A549 treated with GW870086 at 1 μM for 4 hours (cell line): ENCODE measurements at places on chromosomes 5 and 9. TPM values are rescaled to one million over a fixed set of nuclear protein-coding genes. Genes with fewer than 3 reads are reported as not detected.

The TAL2 gene
- total RNA-seq: 0.30 TPM in 1 of 5 replicates, not detected in the others

The WDR31 gene
- total RNA-seq: 0.69 to 1.4 TPM (median 1.2 TPM) in 5 replicates

The SH2D3C gene
- 0.06 to 0.07 TPM in 2 of 5 replicates, not detected in the others for total RNA-seq

The TUSC1 gene
- 4.3 to 7.1 TPM (median 6.2 TPM) in 5 replicates for total RNA-seq

The TAF11L6 gene
- total RNA-seq: not detected in 5 replicates

The AGXT2 gene
- not detected in 5 replicates for total RNA-seq

The TRAPPC13 gene
- 11.7 to 16.1 TPM (median 13.5 TPM) in 5 replicates for total RNA-seq

The FYB1 gene
- 9.4 to 15.8 TPM (median 13.9 TPM) in 5 replicates for total RNA-seq

The FTMT gene
- total RNA-seq: not detected in 5 replicates

The GFRA3 gene
- 0.06 to 0.11 TPM in 2 of 5 replicates, not detected in the others for total RNA-seq

The SCGB3A2 gene
- total RNA-seq: not detected in 5 replicates

The TSSK1B gene
- total RNA-seq: not detected in 5 replicates

The FAM81B gene
- total RNA-seq: not detected in 5 replicates

The NMUR2 gene
- 0.08 to 0.13 TPM in 2 of 5 replicates, not detected in the others for total RNA-seq

The SLC1A1 gene
- total RNA-seq: 0.79 to 1.5 TPM (median 1.3 TPM) in 5 replicates

The B4GALT1 gene
- 175 to 223 TPM (median 220 TPM) in 5 replicates for total RNA-seq

The TMEM252 gene
- not detected in 5 replicates for total RNA-seq

The RASGRF2 gene
- total RNA-seq: 1.3 to 1.6 TPM (median 1.3 TPM) in 5 replicates

The GLDC gene
- 14.1 to 16.4 TPM (median 14.6 TPM) in 5 replicates for total RNA-seq

The ADAMTS2 gene
- 0.05 to 0.16 TPM (median 0.12 TPM) in 4 of 5 replicates, not detected in the other for total RNA-seq

The LAMC3 gene
- total RNA-seq: 1.5 to 3.2 TPM (median 2.1 TPM) in 5 replicates

The GRIA1 gene
- total RNA-seq: not detected in 5 replicates

The PCA3 gene
- not detected in 5 replicates for total RNA-seq

The LPAR1 gene
- total RNA-seq: 14.2 to 17.9 TPM (median 15.0 TPM) in 5 replicates

The PJA2 gene
- 11.0 to 19.1 TPM (median 16.3 TPM) in 5 replicates for total RNA-seq

The JAKMIP2 gene
- not detected in 5 replicates for total RNA-seq

The HINT1 gene
- total RNA-seq: 468 to 526 TPM (median 493 TPM) in 5 replicates

The FBP1 gene
- total RNA-seq: not detected in 5 replicates

The SMIM33 gene
- not detected in 5 replicates for total RNA-seq

The ADGRV1 gene
- total RNA-seq: 0.46 to 1.3 TPM (median 0.83 TPM) in 5 replicates

The WDR38 gene
- total RNA-seq: 0.10 to 0.15 TPM in 2 of 5 replicates, not detected in the others

The IFNB1 gene
- not detected in 5 replicates for total RNA-seq

The TMC1 gene
- 0.06 to 0.29 TPM (median 0.13 TPM) in 3 of 5 replicates, not detected in the others for total RNA-seq

The LIX1 gene
- total RNA-seq: not detected in 5 replicates

The MYO10 gene
- total RNA-seq: 34.3 to 43.6 TPM (median 42.2 TPM) in 5 replicates

The CDH6 gene
- 0.10 to 0.22 TPM (median 0.16 TPM) in 4 of 5 replicates, not detected in the other for total RNA-seq

The TAF11L5 gene
- total RNA-seq: not detected in 5 replicates

The ANKRD34B gene
- 0.05 to 0.12 TPM (median 0.06 TPM) in 4 of 5 replicates, not detected in the other for total RNA-seq

The PNPLA7 gene
- total RNA-seq: 0.45 to 1.0 TPM (median 0.69 TPM) in 5 replicates

The ATP10B gene
- not detected in 5 replicates for total RNA-seq

The NADK2 gene
- total RNA-seq: 8.4 to 11.9 TPM (median 11.0 TPM) in 5 replicates
